ENCODE measurements at places on chromosomes 6 and 20. TPM values are rescaled to one million over a fixed set of nuclear protein-coding genes. Genes with fewer than 3 reads are reported as not detected.
A peak's percentile ranks its signal among the peaks of the same experiment; 100 is the strongest.

KIZ gene
- total RNA-seq, result 18.9 TPM

DNA sequence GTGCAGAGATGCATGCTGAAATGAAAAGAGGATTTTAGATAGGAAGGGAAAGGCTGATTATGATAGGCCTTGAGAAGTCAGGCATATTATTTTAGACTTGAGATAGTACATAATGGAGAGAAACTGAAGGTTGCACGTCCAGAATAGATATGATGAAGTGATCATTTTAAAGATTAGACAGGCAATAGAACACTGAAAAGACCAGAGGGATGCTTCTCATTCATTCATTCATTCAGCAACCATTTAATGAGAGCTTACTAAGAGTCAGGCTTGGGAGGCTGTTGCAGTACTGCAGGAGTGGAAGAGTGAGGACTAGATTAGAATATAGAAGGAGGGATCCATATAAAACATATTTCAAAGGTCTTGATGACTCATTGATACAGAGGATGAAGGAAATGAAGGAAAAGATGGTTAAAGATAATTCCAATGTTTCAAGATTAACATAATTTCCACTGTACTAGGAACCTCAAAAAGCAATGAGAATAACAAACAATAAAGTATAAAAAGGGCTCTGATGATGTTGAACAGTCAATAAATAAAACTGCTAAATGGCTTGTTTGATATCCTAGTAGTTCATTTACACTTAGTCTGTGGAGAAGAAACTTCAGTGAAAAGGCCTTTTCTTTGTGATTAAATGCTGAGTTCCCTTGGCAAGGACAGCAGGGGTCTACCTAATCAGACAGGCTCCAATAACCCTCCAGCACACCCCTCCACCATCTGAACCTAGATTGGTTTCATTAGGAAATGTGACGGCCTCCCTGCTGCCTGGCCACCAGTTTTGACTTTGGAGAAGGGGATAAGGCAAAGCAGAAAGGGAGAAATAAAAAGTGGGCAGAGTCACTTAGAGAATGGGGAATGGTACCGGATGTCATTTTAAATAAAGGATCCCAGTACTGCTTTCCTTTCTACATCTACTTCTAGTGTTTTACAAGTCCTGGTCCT is 5.3 kb upstream of the FBXO9 start:
- DNase-seq, result peak; percentile 16

- no peak for DNase-seq
These were observed 44.5 kb upstream of the DACT2 start for GRCh38 chr6:168363811-168364792.

DNA sequence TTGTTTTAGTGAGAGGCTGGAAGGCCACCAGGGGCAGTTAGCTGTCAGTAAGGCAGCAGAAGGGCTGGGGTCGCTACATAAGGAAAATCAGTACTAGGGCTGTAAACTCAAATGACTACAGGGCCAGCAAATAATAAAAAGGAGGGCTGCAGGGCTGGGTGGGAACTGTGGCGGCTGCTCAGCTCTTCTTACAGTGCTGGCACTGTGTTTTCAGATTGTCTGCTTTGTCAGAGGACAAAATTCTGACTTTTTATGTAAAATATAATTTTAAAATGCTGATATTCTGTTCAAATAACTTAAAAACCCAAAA is 23.2 kb downstream of the HLA-A start:
- DNase-seq, result no peak

- no peak for DNase-seq
These were observed 36.8 kb upstream of the DDR1 start for GRCh38 chr6:30847421-30847970.

DNA sequence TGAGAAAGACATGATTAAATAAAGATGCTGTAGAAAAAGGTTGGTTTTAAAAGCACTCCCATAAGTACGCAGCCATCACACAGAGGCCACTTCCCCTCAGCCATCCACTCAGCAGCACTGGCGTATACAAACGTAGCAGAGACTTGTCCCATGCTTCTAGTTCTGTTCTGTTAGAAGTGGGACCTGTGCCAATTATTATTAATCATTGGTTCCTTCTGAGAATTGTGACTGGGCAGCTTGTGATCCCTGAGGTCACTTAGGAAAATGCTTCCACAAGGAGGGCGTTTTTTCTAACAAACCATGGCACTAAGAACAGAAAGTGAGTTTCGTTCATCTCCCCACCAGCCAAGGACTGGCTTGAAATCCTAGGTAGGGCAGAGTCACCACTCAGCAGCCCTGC is 53.9 kb downstream of the FAM120B start:
- DNase-seq, result no peak

All from SK-MEL-5 (cell line).